D341Med (cell line): ENCODE measurements at places on chromosomes 1 and 21.

GRCh38 chr1:21297975-21298374, 7.7 kb upstream of the ECE1 start:
- no peak for DNase-seq

DNA sequence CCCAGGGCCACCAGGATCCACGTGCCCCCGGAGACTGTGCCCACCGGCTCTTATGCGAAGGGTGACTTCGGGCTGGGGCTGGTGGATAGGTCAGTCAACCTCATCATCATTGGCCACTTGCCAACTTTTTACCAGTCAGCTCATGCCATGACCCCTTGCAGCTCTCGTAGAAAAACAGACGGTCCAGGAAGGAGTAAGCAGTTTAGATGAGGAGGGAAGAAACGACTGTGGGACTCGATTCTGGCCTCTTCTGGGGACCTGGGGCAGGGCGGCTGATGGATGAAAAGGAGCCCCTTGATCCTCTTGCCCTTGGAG, 41.0 kb downstream of the UBASH3A start:
- no peak for DNase-seq

DNA sequence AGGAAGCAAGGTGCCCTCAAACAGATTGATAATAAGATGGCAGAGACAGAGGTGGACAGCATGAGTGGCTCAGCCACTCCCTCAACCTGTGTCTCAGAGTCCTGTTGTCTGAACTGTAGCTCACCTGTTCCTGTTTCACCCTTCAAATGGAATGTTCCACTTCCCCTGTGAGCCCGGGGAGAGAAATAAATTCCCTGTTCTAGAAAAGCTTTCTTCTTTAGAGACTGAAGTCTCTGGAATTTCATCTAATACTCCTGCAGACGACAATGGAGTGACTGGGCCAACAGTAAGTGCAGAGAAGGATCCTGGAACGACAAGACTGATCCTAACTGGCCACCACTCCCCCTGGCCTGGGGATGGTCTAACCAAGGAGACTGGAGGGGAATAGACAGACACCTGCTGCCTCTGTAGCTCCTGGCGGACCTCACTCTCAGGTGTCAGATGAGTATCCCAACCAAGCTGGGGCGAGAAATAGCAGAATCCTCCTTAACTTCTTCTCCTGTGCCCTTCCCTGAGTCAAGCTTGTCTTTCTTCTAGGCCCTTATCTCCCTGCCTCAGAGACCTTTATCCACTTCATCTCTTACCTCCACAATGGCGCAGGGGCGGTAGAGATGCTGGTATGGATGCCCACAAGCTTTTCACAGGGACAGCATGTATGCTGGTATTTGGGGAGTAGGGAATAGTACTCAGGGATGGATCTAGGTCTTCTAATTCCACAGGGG, 45.4 kb downstream of the PLEKHA6 start:
- no peak for DNase-seq

DNA sequence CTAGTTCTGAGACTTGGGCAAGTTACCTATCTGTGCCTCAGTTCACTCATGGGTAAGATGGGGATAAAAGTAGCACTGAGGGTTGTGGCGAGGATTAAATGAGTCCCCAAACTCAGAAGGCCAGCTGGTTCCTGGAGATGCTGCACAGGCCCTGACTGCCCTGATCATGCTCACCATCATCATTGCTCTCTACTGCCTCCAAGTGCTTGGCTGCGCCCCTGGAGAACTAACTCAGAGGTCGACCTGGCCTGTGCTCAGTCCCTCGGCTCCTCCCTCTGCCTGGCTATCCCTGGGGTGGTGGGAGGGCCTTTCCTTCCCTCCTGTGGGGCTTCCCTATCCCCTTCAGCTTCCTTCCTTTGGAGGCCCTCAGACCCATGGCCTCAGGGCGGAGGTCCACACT, 5.6 kb downstream of the SLC5A9 start:
- DNase-seq = no peak

DNA sequence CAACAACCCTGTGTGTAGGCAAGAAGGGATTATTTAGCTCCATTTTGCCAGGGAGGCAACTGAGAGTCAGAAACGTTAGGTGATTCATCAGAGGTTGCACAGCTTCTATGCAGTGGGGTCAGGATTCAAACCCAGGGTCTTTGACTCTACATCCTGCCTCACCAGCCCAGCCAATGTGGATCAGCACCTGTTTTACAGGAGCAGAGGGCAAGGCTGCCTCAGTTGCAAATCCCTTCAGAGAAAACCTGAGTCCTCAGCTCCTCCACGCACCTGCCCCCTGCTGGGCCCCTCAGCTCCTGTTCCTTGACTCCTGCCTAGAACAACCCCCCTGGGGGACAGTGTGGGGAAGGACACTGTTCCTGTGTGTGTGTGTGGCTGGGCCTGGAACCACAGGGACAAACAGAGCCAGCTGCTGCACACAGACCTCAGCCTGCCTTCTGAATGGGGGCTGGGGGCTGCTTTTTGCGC, 61.6 kb downstream of the LRRN2 start:
- peak; percentile 73 for DNase-seq

- DNase-seq = no peak
Measured at GRCh38 chr1:232813760-232814159, 8.5 kb downstream of the MAP10 start.

DNA sequence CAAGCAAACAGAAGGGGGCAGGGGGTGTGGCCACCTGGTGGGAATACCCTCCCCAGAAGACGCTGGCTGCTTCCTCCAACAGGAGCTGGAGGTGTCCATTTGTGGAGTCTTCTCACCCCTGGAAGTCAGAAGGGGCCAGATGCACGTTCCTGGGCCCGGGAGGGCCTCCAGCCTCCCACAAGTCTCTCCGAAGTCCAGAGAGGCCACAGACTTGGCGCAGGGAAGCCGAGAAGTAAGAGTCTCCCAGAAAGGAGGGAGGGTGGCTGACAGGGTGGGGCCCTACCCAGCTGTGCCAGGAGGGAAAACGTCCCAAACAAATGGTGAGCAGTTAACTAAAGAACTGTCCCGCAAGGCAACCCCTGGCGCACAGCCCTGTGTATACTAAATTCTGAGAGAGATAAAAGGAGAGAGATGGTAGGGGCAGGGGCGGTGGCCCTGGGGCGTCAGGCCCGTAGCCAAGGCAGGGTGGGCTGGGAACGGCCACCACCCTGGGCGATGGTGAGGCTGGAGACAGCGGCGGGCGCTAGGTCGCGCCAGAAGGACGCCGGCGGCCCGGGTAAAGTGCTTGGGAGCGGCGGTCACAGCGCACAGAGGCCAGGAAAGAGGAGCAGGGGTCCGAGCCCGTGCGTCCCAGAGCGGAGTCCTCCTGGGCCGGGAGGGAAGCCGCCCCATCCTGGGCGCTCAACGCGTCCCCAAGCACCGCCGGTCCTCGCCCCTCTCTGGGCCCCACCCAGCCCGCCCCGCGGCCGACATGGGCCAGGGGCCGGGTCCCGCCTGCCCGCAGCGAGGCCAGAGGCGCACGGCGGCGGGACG, 1.2 kb downstream of the CHD5 start:
- DNase-seq = peak; percentile 61
